ENCODE measurements at places on chromosomes 12 and 14.

- no peak for DNase-seq
These were observed 203.8 kb downstream of the CRADD start for GRCh38 chr12:93880853-93881522.

DNA sequence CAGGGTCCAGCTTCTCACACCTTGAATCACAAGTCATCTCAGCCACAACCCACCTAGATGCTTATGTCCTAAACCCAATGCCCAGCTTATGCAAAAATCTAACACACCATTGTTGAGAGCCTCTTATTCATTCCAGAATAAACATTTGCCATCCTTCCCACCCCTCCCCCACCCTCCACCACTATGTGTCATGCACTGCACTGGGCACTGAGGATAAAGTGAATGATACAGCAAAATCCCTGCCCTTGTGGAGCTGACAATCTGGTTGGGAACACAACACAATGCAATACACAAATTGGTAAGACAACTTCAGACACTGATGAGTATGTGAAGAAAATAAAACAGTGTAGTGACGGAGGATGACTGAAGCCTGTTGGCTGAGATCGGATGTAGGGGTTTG is 1.4 kb upstream of the GLTP start:
- DNase-seq = no peak

DNA sequence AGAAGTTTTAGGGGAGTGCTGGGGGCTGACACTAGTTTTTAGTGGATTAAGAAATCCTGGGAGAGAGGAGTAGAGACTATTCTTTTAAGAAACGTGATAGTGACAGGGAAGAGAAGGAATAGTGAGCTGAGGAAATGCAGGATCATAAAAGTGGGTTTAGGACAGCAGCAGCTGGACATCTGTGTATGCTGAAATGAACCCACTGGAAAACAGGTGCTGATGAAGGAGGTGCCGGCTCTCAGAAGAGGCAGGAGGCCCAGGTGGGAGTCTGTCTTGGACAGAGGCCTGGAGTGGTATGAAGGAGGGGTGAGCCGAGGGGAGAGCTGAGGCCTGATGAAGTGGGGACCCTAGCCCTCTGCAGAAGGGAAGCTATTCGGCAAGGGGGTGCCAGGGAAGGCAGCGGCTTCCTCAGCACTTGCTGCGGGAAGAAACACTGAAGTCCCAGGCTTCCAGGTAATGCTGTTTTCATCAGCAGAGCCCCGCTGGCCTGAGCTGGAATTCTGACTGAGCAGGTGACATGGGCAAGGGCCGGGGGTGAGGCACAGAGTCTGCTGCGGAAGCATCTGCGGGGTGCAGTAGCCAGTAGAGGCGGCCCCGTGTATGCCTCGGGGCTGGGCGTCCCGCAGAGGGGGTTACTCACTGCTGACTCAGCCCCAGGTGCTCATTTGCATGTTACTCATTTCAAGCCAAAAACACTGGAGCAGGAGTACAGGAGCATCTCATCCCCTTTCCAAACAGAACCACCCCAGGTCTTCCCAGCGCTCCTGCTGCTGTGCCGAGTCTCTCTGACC is 89.7 kb downstream of the TMCC3 start:
- no peak for DNase-seq

- no peak for DNase-seq
These were observed 281.8 kb downstream of the KSR2 start for GRCh38 chr12:117686911-117687377.

DNA sequence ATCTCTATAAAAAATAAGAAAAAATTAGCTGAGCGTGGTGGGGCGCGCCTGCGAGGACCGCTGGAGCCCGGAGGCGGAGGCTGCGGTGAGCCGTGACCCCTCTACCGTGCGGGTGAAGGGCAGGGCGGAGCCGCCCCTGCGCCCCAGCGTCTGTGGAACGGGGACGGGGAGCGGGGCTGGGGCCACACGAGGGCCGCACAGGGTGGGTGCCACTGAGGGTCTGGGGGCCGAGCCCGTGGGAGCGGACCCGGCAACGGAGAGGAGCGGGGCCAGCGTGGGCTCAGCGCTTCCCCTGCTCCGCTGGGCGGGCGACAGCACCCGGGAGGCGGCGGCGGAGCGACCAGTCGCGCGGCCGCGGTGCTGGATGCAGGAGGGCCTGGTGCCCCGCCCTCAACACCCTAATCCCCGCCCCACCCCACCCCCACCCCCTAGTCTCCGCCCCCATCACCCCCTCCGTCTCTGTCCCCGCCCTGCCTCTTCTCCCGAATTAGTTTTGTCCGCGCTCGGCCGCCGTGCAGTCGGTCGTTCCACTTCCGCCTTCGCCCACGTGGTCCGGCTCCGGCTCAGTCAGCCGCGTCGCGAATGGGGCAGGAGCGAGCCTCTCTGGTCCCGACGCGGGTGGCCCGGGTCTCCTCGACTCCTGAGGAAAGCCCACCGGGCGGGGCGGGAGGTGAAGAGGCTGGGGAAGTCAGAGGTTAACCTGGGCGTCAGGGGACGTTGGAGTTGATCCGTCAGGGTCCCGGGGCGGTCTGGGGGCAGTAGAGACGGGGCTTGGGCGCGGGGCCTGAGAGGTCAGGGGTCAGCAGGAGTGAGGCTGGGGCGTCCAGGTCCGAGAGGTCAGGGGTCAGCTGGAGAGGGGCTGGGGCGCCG is at the start of gene PUS1:
Gene PUS1 (plus strand): TSS at position 566 of the 870 bp plus-strand sequence. CDS start 447 bp downstream, outside the sequence.
- DNase-seq = peak; percentile 91

DNA sequence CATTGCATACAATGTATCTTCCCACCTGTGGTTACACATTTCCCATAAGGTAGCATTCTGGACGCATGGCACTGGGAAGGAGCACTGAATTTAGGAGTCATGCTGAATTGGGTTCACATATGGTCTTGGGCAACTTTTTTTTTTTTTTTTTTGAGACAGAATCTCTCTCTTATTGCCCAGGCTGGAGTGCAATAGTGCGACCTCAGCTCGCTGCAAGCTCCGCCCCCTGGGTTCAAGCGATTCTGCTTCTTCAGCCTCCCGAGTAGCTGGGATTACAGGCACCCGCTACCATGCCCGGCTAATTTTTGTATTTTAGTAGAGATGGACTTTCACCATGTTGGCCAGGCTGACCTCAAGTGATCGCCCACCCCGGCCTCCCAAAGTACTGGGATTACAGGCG is 13.3 kb downstream of the DIP2B start:
- no peak for DNase-seq

DNA sequence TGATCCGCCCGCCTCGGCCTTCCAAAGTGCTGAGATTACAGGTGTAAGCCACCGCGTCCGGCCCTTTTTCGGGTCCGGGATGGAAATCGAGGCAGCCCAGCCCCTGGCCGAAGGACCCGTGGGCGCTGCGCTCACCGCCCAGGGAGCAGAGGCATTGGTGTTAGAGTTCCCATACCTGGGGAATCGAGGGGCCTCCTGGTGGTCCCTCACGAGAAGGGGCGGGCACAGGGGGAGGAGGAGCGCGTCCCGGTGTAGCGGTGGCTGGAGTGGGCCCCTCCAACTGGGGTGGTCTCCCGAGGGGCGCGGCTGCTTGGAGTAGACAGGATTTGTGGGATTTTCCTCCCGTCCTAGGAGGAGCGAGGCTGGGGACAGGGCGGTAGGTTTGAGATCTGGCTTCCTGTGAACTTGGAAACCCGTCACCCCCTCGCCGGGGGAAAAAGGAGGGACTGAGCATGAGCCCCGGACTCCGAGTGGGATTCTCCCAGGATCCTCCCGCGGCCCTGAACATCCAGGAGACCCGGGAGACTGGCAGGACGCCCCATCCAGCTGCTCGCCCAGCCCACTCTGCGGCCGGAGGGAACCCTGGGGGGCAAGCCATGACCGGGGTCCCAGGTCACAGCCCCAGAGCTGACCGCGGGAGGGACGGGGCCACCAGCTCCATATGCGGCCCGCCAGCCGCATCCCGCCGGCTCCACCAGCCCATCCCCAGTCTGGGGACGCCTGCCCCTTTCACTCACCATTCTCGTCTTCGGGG is 70.9 kb downstream of the ASCL4 start:
- no peak for DNase-seq

DNA sequence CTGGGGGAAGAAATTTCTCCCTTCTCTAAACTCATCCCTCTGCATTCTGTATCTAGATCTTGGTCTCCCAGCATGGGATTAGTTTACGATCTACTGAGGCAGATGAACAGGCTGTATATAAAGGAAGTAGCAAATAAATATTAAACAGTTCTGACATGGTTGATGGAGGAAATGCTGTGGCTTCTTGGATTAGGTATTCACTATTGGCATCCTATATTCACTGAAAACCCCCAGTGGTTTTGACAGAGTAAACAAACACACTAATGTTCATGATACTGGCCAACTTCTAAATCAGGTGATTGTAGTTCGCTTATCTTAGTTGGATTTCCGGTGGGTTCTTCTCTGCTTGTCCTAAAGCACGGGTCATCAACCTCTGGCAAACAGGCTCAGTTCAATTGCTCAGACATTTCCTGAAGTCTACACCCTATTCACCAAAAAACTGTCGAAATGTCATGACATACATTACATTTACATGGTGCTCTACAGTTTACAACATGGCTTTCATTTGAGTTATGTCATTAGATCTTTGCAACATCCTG is 433.9 kb downstream of the EGLN3 start:
- DNase-seq = no peak

DNA sequence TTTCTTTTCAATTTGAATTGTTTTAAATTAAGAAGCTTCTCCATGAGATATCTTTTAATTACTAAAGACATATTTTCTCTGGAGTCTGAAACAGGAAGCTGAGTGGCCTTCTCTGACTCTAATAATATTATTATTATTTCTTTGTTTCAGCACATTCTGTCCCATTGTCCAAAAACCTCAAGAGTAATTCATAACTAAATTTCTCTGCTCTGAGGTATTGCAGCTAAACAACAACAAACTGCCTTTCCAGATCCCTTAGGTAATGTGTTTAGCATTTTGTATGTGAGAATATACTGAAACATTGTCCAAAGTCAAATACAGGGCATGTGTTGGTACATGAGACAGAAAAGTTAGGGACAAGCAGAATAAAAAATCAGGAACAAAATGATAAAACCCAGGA is 199.0 kb upstream of the FAR2 start:
- no peak for DNase-seq
